Activated CD8-positive, alpha-beta memory T cell treated with anti-CD3 and anti-CD28 coated beads for 1 hour (primary cell): ENCODE measurements at places on chromosomes 3 and 15.

GRCh38 chr3:175046601-175047000 is 187.5 kb downstream of the NAALADL2 start:
- no peak for DNase-seq

DNA sequence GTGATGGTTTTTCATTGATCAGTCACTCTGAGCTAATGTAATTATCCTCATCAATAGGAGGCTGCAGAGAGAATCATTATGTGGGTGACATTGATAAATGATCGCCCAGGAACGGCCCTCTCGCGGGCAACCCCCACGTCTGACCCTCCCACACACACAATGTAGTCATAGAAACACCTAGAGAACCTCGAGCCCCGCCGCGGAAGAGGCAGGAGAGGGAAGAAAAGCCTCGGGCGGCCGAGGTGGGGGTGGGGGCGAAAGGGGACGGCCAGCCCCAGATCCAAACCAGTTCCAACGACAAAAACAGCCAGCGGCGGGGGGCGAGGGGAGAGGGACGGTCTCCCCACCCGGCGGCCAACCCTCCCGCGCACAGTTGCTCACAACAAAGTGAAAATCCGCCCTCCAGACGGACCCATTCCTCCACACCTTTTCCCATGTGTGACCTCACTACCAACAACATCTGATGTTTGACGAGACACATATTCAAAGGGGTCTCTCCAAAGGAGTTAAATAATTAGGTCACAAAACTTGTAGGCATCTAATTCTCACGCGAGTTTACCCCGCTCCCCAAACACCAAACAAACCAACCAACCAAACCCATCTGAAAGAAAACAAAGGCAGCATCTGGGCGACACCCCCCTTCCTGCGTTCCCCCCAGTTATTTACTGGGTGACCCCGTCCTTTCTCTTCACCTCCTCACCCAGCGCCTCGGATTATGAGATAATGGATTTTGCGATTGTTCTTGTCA is 213.0 kb downstream of the MEIS2 start:
- DNase-seq, result no peak

GRCh38 chr3:46695177-46695961 is 1.9 kb upstream of the ALS2CL start:
- DNase-seq, result no peak

DNA sequence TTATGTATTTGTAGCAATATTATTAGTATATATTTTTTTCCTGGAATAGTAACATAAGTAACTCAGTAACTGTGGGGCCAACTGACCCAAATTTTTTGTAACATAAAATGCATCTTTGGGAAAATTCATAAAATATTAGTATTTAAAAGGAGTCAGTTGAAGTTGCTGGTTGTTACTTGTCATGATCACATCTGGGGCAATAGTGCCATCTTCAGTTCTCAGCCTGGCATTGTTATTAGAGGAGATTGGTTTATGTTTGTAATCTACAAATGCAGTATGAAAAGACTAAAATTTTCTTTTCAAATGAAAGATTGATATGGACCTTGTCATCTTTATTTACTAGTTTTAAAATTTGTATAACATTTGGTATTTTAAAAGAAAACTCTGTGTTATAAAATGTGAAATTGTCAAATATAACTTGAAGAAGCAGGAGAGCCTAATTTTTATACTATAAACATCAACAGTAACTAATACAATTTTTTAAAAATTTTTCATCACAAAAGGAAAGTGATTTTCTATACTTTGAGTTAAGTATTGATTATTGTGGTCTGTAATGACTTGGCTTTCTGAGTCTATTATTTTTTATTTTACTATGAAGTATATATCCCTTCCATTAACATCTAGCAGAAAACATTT is 38.8 kb upstream of the MLF1 start:
- DNase-seq, result no peak
